Activated T-cell treated with anti-CD3 and anti-CD28 coated beads for 4 hours (primary cell): ENCODE measurements at places on chromosomes 16 and 17.
A peak's percentile ranks its signal among the peaks of the same experiment; 100 is the strongest.

DNA sequence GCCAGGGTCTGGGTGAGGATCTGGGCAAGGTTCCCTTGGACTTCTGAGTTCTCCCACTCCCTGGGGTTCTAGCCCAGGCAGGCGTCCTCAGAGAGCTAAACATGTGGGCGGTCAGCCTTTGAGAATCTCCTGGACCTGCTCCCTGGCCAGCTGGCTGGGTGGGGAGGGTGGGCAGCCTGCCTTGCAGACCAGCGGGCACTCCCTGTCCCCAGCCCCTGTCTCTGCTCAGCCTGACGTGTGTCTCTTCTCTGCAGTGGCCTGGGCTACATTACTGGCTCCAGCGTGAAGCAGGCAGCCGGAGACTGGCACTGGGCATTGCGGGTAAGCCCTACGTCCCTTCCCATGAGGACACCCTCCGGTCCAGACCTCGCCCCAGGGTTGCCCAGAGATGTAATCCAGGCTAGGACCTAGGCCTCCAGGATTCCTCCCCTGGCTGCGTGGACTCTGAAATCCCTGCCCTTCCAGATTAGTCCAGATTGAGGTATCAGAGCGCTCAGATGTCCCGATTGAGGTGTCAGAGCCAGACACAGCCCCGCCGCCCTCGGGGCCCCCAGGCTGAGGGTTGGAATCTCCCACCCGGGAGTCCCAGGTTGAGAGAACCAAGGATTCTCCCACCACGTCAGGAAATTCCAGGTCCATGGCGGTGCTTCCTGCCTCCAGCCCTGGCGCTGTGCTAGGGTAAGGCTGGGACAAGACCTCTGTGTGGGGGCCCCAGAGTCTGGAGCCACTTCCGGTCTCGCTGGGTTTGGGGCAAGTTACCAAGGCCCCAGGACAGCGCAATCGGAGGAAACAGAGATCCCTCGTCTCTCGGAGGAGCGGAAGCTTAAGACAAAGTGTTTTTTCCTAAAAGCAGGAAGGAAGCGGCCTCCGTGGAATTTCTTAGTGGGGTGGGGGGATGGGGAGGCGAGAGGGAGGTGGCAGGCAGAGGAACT is 24.1 kb downstream of the MYBBP1A start:
- DNase-seq = no peak

DNA sequence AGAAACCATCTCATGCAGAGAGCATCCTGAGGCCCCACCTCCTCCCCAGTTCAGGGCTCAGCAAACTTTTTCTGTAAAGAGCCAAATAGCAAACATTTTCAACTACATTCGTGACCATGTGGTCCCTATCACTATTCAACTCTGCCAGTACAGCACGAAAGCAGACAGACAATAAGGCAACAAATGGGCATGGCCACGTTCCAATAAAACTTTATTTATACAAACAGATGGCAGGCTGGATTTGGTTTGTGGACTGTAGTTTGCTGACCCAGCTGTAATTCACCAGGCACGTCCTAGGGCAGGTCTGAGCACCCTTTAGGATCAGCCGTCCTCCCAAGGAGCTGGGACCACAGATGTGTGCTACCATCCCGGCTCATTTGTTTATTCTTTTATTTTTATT is 27.1 kb upstream of the GPRC5C start:
- no peak for DNase-seq

- no peak for DNase-seq
Measured at GRCh38 chr16:89921702-89922476, 1.3 kb upstream of the TUBB3 start.

- no peak for DNase-seq
Measured at GRCh38 chr16:68131813-68132706, 46.9 kb downstream of the NFATC3 start.

DNA sequence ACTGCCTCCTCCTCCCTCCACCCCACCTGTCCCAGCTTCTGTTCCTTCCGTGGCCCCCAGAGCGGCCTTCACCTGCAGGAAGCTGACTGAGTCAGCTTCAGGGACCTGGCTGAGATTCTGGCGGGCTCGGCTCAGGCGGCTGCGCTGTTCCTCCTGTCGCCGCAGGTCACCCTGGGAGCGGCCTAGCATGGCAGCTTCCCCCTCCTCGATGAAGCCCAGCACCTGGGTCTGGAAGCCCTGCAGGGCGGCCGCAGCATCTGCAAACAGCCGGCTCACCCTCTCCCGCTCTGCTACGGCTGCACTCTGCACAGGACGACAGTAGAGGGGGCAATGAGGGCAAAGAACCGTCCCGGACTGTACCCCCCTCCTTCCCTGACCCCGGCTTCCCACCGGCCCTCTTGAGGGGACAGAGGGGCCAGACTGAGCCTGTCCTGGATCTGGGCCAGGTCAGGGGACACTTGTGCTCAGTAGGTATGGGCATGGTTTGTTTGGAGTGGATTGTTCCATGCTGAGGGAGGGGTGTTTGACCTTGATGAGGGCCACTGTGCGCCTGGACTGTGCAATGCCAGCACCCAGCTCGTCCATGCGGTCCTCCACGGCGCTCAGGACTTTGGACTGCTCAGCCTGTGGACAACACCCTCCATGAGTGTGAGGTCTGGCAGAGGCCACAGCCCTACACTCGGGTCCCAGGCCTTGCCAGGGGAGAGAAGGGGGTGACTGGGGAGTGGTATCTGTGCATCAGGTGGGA is 2.0 kb downstream of the TRIM47 start:
- DNase-seq = peak; percentile 53

DNA sequence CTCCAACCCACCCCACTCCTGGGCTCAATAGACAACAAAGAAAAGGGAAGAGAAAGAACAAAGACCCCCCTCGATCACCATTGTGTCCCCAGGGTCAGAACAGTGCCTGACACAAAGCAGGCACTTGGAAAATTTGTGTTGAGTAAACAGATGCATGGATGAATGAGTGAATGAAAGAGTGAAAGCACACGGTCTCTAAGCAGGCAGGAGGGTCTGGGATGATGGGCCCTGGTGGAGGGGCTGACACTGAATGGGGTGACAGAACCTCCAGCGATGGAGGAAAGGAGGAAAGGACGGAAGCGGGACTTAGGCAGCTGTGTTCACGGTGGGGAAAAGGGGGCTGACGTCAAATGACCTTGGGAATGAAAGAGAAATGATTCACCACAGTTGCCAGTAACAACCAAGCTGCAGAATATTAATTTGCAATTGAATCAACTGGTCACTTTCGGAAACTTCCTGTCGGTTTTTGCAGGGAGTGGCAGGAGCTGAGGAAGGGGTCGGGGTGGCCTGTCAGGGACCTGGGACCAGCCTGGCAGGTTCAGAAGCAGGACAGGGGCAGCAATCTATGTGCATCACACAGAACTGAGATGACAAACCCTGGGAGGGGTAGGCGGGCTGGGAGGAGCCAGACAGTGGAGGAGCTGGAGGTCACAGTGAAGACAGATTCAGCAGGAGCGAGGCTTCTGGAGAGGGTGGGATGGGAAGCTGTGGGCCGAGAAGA is 6.7 kb upstream of the GAST start:
- no peak for DNase-seq

GRCh38 chr16:4654011-4654963 is 29.7 kb downstream of the MGRN1 start:
- no peak for DNase-seq

- DNase-seq = no peak
Measured at GRCh38 chr16:73202161-73202729, 154.3 kb upstream of the ZFHX3 start.

DNA sequence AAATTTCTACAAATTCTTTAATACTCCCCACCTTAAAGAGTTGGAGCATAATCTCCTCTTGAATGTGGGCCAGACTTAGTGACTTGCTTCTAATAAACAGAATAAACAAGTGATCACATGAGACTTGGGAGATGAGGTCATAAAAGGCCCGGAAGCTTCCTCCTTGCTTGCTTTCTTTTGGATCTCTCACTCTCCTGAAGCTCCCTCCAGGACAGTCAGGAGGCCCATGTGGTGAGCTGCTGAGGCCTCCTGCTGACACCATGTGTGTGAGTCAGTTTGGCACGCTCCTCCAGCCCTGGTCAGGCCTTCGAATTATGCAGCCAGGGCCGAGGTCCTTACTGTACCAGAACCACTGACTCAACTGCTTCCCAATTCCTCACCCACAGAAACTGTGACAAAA is 53.2 kb downstream of the NDEL1 start:
- DNase-seq = no peak

- no peak for DNase-seq
Measured at GRCh38 chr17:81703747-81704654, 834 bp downstream of the MRPL12 start.

GRCh38 chr17:63919311-63919723 is 678 bp upstream of the GH1 start:
- peak; percentile 69 for DNase-seq

DNA sequence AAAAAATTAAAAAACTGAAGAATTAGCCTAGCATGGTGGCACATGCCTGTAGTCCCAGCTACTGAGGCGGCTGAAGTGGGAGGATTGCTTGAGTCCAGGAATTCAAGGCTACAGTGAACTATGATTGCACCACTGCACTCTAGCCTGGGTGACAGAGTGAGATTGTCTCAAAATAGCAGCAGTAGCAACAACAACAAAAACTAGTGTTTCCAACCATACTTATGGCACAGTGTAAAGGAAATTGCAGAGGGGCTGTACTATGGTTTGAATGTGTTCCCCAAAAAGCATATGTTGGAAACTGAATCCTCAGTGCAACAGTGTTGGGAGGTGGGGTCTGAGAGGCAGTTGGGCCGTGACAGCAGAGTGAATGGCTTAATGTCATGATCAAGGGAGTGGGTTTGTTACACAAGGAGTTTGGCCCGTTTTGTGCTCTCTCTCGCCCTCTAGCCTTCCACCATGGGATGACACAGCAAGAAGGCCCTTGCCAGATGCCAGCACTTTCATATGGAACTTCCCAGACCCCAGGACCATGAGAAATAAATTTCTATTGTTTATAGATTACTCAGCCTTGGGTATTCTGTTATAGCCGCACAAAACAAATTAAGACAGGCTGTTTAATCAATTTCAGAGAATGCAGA is 70.0 kb downstream of the PGS1 start:
- no peak for DNase-seq

DNA sequence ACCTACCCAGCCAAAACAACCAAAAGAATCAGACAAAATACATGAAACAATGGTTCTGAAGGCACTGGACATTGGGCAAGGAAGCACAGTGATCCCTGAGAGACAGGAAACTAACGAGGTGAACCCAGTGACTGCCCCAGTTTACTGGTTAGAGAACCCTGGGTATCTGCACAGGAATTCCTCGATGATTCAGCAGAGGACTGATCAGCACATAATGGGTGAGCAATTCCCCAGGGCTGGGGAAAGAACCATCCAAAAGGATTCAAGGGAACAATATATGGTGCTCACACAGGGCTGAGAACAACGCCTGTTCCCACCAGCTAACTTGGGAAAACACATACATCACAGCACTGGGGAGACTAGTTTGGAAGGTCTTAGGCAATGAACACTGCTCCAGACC is 167.2 kb downstream of the PARN start:
- DNase-seq = no peak

GRCh38 chr17:7133424-7133823 is 18.8 kb upstream of the ASGR2 start:
- peak; percentile 33 for DNase-seq

- DNase-seq = no peak
Measured at GRCh38 chr17:69711541-69711940, 297.0 kb downstream of the MAP2K6 start.

DNA sequence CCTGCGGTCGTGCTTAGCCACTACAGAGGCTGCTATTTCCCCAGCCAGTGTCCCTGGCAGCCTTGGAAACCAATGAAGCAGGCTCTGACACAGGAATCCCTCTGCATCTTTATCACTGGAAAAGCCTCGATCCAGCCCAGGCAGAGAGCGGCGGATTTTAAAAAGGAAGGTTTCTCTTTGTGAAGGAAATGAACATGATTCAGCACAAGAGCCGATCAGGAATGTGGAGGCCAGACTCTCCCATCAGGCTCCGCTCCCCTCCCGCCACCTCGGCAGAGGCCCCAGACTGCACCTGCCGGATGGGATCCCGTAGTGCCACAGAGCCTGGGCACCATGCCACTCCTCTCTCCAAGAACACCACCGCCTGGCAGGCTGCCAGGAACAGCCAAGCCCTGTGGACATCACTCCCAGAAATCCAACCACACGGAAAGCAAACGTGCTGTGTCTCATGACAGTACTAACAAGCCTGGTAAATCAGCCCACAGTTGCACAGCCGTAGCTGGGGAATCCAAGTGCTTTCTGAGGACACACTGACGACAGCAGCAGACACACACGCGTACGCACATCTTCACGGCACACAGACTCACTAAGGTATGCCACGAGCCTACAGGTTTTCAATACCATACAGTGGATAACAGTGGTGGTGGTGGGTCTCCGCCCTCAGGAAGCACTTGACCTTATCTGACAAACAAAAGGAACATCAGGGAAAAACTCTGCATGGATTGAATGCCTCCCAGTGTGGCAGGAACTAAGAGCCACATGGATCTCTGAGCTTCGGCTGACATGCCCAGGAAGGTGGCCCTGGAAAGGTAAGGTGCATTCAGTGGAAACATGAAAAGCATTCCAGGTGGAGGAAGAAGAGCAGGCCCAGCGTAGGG is 5.4 kb downstream of the LRRC75A start:
- DNase-seq = no peak

- no peak for DNase-seq
Measured at GRCh38 chr16:85750146-85750826, 610 bp downstream of the C16orf74 start.

DNA sequence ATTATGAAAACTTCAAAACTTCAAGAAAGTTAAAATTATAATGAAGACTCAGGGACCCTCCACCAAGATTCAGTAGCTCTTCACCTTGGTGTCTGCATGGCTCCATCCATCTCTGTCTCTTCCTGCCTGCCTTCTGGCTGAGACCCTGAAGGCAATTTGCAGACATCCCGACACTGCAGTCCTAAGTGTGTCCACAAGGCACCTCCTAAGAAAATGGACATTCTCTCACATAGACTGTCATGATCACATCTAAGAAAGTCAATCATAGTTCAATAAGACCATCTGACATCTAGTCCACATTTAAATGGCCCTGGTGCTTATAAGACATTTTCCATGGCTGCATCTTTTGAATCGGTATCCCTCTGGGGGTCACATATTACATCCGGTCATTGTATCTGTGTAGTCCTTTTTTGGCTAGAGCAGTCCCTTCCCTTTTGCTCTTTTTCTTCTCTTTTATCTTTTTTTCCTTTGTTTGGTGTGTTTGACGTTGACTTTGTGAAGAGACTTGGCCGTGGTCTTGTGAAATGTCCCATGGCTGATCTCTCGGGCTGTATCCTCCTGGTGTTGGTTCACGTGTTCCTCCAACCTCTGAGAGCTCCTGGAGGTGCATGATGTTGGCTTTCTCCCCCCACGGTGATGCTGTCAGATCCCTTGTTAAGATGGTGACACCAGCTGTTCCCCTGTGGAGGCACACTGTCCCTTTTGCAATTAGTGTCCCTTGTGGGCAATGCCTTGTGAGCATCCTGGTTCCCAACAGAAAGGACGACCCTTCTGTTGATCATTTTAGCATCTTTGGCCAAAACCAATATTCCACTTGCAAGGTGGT is 5.0 kb upstream of the TNFRSF13B start:
- no peak for DNase-seq

GRCh38 chr17:34076743-34077631 is 178.1 kb upstream of the CCL2 start:
- no peak for DNase-seq
